ENCODE measurements at places on chromosomes 4 and X.
A peak's percentile ranks its signal among the peaks of the same experiment; 100 is the strongest.

- no peak for DNase-seq
These were observed 5.6 kb downstream of the FLNA start for GRCh38 chrX:154368630-154369448.

DNA sequence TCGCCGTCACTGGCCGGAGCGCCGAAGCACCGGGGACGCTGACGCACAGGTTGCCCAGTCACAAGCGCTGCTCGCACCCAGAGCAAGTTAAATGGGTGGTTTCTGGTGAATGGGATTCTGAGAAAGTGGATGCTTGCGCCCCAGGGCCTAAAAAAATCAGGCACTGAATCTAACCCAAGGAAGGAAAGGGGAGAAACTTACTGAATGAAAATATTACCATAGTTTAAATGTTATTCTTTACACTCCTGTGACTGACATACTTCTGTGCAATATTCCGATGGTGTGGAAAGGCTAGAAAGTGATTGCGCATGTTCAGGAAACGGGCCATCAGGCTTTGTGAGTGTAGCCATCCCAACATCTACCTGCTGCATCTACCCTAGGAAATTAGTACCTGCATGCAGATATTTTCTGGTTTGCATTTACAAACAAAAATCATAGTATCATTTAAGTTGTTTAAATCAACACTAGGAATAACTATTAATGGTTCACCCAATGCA lies 838 bp upstream of the ABCG2 start:
- no peak for DNase-seq

DNA sequence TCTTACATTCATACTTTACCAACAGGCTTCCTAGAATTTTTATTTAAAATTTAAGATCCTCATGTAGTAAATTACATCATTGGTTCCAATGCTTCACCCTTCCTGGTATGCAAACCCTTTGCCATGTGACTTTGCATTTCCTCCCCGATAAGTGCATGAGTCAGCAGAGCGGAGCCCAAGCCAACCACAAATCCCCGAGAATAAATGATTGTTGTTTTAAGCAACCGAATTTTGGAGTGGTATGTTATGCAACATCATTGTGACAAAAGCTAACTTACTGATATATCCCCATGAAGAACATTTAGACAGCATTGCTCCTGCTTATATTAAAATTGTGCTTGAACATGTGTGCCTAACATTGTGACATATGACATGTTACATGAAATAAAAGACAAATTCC lies 199.4 kb upstream of the DDX53 start:
- DNase-seq = no peak

GRCh38 chr4:89358935-89359638 lies 51.5 kb upstream of the GPRIN3 start:
- no peak for DNase-seq

DNA sequence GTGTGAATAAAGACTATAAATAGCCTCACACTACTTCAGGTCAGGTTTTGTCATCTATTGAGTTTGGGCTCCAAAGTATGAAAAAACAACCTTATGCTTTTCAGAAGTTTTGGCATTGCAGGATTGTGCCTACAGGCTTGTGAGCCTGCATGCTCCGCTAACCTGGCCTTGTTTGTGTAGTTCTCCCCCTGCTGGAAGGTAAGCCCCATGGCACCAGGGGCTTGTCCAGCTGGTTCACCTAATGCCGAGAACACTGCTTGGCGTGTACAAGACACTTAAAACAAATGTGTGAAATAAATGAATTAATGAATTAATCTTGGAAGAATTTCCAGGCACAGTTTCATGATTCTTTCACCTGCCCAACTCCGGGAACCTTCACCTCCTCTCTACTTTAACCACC lies 1.8 kb upstream of the HSD17B10 start:
- peak; percentile 39 for DNase-seq

DNA sequence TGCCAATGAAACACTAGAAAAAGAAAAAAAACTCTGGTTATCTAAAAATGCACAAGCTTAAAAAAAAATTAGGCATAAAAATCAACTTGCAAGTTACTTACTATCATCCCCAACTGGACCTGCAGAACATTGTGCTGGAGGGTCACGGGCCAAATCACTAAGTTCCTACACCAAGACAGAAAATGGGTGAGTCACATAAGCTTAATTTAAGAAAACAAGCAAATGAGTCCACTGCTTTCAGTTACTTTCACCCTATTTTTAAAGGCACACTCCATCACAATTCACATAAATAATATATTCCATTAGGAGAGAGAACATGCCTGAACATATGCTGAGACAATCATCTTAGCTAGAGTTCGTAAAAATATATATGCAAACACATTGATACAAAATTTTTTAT lies 17.7 kb downstream of the UBE2D3 start:
- no peak for DNase-seq

DNA sequence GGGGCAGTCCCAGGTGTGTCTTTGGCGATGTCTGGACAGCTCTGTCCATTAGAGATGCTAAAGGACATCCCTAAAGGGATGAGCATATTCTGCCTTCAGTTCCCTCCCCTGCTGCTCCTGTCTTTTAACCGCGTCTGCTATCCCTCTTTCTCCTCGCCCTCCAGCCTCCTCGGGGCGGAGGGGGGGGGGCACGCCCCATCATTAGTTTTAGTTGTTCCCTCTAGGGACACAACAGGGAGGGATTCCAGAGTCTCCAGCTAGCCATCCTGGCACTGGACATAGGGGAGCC lies 1.1 kb downstream of the MSL3 start:
- no peak for DNase-seq

- no peak for DNase-seq
These were observed 19.2 kb downstream of the MED28 start for GRCh38 chr4:17633600-17633999.

- no peak for DNase-seq
These were observed 1920.5 kb upstream of the PCDH7 start for GRCh38 chr4:28799696-28800095.

GRCh38 chrX:3295731-3296130 lies 50.7 kb downstream of the MXRA5 start:
- DNase-seq = no peak

- DNase-seq = no peak
These were observed 19.4 kb downstream of the CLDN2 start for GRCh38 chrX:106939566-106939965.

- no peak for DNase-seq
These were observed 18.8 kb upstream of the STX18 start for GRCh38 chr4:4560642-4561041.

GRCh38 chrX:19646282-19646681 lies 131.0 kb upstream of the MAP3K15 start:
- DNase-seq = no peak

GRCh38 chr4:92812652-92813051 lies 508.9 kb downstream of the GRID2 start:
- no peak for DNase-seq

DNA sequence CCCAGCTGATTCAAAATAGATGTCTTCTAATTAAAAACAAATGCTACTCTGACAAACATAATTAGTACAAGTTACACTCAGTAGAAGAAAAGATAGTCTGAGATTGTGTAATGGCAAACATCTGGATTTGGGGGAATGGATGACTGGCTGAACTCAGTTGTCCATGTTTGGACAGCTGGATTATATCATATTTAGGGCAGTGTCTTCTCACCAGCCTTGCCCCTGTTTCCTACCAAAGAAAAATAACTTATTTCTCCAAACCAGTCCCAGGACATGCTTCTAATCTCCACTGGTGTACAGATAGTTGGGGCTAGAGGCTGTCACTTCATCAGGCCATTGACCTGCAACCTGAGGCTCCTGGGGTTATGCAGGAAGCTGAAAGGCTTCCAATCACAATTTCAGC lies 237.3 kb downstream of the USP46 start:
- DNase-seq = no peak

GRCh38 chrX:71927040-71927439 lies 16.4 kb downstream of the NHSL2 start:
- no peak for DNase-seq

DNA sequence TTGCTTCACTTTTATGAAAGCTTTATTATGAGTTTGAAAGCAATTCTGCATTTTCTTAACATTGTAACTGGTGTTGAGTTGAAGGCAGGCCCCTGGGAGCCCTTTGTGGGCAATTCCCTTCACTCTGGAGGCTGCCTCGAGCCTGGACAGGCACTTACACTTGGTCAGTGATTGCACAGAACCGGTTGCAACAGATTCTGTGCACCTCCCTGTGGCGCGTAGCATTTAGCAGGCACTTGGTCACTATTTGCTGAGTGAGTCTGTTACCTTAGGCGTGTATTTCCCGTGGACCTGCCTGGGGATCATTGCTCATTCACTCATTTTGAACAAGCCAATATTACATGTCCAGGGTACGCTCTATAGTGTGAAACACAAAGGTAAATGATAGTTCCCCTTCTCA lies 80.4 kb downstream of the PTTG2 start:
- no peak for DNase-seq

DNA sequence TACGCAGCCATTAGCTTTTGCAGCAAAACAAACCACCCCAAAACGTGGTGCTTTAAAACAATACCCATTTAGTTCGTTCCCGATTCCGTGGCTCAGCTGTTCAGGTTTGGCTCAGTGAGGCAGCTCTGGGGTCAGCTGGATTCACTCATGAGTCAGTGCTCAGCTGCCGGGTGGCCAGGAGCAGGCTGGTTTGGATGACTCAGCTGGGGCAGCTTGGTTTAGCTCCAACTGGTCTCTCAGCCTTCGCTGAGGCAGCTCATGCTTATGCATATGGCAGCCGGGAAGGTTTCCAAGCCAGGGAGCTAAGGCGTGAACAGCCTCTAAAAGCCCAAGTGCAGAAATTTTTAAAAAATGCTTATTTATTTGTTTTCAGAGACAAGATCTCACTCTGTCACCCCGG lies 13.3 kb upstream of the CD99 start:
- DNase-seq = peak; percentile 96

DNA sequence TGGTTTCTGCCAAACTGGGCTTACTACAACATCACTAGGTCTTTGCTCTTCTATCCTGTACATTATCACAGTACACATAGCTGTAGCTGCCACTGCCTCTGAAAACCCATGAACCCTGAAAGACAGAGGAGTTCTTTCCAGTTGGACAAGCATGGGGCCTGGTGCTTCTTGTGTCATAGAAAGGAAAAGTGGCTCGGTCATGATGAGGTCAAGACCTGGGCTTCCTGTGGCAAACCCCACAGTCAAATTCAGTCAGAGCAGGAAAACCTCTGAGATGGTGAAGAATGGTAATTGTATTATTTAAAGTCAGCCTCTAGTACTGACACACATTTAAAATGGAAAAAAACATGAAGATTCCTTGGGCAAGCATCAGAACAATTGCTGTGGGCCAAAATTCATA lies 133.3 kb upstream of the PRPS2 start:
- DNase-seq = no peak

GRCh38 chr4:153418558-153418957 lies 47.6 kb upstream of the TMEM131L start:
- no peak for DNase-seq

GRCh38 chr4:146191766-146192458 lies 16.4 kb downstream of the LSM6 start:
- no peak for DNase-seq

GRCh38 chr4:137312257-137312656 lies 220.0 kb downstream of the PCDH18 start:
- DNase-seq = no peak

GRCh38 chr4:153383131-153383530 lies 38.6 kb downstream of the MND1 start:
- DNase-seq = no peak

DNA sequence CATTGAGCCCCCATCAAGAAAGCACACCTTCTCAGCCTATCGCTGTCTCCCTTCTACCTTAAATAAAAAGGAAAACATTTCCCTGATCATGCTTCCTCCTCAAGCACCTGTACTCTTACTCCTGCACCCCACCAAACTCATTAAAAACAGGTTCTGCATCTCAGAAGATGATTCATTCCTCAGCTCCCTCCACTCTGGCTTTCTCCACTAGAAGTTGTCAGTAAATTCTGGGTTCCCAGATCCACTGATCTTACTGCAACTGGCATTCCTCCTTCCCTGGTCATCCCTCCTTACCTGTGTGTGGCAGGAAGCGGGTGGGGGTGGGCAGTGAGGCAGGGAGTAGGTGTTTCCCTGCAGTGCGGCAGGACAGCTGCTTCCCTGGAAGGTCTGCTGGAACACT lies 108.8 kb downstream of the GPR143 start:
- DNase-seq = no peak

DNA sequence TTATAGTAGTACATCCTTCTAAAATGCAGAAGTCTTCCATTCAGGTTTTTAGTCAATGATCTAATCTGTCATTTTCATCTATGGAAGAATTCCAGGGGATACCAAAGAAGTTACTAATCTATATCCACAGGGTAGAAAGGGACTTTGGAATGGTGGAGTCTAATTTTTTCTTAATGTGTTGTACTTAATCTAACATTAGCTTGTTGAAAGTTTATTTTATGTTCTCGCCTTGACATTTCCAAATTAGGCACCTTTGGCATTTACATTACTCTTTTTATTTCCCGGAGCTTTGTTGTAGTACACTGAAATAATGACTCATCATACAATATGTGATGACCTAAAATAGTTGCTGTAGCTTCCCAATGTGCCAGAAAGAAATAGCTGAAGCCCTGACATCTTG lies 91.5 kb downstream of the HTR2C start:
- no peak for DNase-seq

DNA sequence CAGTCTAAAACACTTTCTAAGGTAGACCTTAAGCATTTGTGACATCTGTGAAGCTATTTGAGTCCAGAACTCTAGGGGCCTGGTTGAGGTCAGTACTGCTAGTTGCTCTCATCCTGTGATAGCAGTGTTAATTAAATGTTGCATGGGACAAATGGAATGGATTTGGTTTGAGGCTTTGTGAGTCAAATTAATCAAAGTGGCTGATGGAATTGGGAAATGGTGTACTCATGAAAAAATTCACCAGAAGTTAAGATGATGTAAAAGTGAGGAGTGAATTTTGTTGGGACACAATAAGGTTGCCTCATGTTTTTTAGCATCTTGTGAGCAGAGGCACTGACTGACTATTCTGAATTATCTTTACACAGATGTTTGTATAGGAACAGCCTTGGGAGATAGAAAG lies 99.2 kb upstream of the ARSJ start:
- DNase-seq = no peak

GRCh38 chrX:65772842-65773241 lies 105.4 kb downstream of the MSN start:
- no peak for DNase-seq

GRCh38 chr4:27985522-27985921 lies 1124.9 kb downstream of the STIM2 start:
- DNase-seq = no peak

- no peak for DNase-seq
These were observed 628 bp downstream of the ZCCHC12 start for GRCh38 chrX:118824173-118824730.

- DNase-seq = no peak
These were observed 950.5 kb upstream of the HS3ST1 start for GRCh38 chr4:12379191-12379590.

DNA sequence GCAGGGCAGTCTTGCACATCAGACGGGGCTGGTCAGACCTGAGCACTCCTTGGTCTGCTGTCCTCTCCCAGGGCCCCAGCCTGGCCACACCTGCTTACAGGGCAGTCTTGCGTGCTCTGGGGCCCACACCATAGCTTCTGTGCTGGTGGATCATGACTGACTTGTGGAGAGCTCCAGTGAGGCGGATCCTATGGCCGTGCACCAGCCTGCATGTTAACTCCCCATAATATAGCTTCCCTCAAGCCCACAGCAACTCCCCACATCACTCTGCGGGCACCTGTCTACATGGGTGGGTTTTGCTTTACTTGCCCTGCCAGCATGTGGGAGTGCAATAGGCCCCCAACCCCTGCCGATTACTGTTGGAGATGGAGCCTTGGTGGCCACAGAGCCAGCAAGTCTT lies 8.2 kb upstream of the TMSB15B start:
- DNase-seq = no peak

GRCh38 chrX:6053141-6053540 lies 175.5 kb downstream of the NLGN4X start:
- no peak for DNase-seq

All from posterior cingulate gyrus (tissue), 11 donors.